ENCODE measurements at places on chromosomes 7 and 10.

GRCh38 chr7:28700096-28700495 is 258.0 kb downstream of the TRIL start:
- DNase-seq: no peak

DNA sequence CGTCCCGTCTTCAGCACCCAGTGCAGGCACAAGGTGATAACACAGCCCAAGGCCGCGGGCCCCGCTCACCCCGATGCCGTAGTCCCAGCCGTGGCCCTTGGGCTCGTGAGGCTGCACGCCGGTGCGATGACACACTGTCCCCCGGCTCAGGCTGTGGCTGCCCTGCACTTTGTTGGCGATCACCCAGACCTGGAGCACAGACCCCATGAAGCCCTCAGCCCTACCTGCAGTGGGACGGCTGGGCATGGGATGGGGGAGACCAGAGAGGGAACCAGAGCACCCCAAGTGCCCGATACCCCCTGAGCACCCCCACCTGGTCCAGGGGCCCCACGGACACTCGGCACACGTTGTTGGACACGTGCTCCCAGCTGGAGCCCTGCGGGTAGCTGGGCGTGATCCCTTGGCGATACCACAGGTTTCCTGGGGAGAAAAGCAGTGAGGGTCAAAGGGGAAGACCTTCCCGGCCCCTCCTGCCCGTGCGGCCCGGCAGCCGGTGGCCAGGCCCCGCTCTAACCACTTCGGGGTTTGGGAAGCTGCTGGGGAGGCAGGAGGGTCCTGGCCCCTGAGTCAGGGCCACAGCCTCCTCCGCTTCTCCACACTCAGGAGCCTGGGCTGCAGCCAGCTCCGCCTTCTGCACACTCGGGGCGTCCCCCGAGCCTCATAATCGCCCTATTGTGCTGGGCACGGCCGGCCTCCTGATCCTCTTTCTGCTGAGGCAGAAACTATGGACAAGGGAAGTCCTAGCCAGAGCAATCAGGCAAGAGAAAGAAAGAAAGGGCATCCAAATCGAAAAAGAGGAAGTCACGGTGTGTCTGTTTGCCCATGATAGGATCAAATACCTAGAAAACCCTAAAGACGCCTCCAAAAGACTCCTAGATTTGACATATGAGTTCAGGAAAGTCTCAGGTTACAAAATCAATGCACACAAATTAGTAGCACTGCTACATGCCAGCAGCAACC is 6.7 kb downstream of the BHLHA15 start:
- DNase-seq: no peak

GRCh38 chr7:840001-840600 is 7.8 kb downstream of the SUN1 start:
- no peak for DNase-seq

DNA sequence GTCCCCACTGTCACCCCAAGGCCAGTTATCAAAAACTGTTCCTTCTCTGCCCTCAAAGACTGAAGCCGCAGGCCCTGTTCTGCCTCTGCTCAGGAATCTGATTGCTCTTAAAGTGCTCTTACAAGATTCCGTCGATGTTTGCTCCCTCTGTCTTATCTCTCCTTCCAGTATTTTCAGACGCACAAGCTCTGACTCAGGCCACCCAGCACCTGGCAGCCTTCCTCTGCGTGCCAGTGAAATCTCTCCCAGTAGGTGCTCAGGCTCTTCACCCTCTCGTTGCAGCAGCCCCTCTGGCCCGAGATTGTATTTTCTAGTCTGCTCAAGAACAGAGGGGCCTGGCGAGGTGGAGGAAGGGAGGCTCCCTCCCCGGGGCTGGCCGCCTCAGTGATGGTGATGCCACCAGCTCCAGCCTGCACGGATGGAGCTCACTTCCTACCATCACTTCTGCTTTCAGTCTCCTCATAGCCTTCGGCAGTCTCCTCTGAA is 276.2 kb downstream of the USP6NL start:
- no peak for DNase-seq

DNA sequence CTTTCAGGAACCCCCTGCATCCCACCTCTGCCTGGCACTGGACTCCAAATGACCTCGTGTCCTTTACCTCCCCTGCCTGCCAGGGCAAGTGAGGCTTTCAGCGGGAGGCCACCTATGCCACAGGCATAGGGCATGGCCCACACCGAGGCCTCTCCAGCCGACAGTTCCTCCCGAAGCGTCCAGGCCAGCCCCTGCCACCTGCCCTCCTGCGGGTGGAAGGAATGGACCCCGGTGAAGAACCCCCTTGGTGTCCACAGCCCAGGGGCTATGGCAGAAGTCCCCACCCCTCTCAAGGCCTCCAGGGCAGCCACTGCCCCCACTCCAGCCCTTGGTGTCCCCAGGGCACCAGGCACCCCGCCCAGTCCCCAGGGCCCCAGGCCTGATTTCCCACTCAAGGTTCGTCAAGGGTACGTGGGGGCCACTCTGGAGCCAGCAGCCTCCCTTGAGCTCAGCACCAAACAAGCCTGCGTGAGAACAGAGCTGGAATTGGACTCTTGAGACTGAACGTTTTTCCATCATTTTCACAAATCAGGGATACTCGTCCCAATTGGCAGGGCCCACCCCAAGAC is 3.1 kb downstream of the FUOM start:
- DNase-seq: no peak

DNA sequence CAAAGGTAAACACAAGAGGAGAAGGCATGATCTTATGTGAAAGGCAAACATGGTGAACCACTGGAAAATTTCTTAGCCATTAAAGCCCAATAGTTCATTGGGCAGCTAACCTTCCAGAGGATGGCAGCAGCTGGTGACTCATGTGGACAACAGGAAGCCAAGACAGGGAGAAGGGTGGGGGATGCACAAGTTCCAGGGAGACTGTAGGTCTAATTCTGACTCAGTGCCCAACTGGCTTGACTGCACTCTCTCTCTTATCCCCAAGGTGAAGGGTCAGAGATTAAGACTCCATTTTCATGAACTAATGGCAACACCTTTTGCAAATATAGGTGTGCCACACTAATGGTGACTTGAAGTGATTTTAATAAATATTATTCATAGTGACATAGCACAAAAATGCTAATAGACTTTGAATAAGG is 47.9 kb upstream of the SLC35B4 start:
- no peak for DNase-seq

All from cortex of kidney (tissue), 1 donor.